ENCODE measurements at places on chromosomes 11 and 22.

- DNase-seq, result no peak
Observed at GRCh38 chr11:67029146-67029545, 6.2 kb downstream of the SYT12 start.

GRCh38 chr22:36465232-36466021 lies 16.0 kb downstream of the TXN2 start:
- no peak for DNase-seq

GRCh38 chr22:43167001-43167589 lies 15.7 kb downstream of the TSPO start:
- no peak for DNase-seq

DNA sequence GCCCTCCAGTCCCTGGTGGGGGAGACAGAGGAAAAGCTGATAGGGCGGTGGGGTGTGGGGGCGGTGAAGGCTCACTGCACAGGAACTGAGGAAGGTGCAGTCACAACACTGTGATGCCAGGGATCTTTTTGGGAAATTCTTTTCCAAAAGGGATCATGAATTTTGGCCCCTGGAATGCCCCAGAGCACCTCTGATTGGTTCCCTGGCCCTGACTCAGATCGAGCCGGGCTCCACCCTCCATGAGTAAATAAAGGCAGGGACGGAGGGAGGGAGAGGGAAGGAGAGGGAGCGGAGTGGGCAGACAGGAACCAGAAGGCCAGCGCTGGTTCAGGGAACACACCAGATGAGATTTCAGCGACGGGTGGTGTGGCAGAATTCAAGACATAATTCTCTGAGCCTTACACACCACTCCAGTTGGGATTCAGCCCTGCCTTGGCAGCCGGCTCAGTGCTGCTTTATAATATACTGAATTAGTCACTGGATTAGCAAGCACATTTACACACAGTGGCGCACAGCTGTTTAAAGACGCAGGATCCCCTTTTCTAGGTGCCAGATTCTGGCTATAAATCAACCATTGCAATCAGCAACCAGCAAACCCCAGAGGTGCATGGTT lies 80.3 kb downstream of the ETS1 start:
- peak; percentile 62 for DNase-seq

- peak; percentile 14 for DNase-seq
Observed at GRCh38 chr22:19478045-19478900, 720 bp downstream of the UFD1 start.

GRCh38 chr22:31272522-31273446 lies 19.5 kb downstream of the PIK3IP1 start:
- peak; percentile 66 for DNase-seq

DNA sequence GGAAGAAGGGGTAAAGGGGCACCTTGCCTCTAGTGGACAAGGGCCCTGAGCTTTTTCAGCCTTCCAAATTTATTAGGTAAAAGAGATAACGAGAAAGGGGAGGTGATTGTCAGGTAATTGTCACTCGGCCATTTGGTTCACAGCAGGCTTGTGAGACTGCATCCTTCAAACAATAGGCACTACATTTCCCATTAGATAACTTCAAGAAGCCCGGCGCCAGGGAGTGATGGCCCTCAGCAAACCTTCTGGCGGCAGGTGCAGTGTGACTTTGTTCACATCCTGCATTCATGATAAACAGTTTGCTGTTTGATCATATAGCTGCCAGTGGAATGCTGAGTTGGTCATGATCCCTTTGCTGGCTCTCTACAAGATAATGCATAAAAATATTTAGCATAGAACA lies 185.1 kb downstream of the CWF19L2 start:
- no peak for DNase-seq

DNA sequence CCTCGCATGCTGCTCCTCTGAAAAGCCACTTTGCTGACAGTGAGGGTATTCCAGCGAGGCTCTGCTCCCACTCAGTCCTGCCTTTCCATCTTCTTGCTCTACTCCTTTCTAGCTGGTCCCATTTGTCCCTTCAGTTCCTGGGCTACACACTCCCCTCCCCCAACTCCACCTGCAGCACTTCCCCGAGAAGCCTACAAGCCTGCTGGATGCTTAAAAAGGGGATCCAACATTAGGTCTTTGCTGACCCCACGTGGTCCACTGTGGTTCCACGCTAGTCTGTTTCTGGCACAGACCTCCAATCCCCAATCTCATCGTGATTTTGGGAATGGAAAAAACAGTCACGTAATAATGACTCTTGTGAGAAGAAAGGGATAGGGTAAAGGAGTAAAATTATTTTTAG lies 121.6 kb upstream of the SNX19 start:
- DNase-seq, result no peak

- DNase-seq, result peak; percentile 14
Observed at GRCh38 chr11:109864151-109864661, 229.0 kb upstream of the ZC3H12C start.

DNA sequence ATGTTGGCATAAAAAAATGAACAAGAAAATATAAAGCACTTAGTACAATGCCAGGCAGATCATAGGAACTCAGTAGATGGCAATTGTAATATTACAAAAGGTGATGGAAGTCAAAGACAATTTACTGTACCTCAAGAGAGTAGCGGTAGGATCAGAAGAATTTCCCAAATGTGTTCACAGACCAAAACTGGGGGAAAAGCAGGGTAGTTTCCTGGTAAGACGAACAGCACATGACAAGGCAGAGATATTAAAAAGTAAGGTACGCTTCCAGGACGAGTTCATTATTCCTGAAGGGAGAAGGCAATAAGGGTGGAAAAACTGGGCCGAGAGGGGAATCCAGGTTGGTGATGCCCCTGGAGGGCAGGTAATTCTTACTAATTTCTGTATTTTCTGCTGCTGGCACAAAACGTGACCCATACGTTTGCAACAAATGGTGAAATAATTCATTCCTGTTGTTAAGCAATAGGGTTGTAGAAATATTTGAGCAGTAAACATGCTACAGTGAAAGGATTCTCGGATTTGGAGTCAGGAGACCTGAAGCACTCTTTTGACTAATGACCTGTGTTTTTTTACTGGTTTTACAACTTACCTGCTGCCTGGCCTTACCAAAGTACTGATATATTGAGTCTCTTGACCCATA lies 786 bp upstream of the ANKRD42 start:
- no peak for DNase-seq

DNA sequence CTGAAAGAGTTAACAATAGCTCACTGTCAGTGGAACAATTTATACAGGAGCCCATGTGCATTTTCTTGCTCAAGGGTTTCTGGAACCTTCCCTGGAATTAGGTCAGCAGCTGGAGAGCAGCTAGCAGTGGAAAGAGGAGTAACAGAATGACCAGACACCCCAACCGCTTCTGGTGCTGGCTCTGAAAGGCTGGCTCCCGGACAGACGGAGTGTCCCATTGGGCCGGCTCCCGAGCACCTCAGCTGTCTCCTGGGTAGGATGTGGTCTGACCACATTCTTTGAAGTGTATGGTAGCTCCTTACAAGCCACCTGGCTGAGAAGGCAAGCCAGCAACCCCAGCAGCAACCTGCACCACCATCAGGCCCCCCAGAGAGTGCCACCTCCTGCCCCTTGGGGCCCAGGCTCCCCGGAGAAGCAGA lies 44.7 kb downstream of the ABTB2 start:
- DNase-seq, result no peak

DNA sequence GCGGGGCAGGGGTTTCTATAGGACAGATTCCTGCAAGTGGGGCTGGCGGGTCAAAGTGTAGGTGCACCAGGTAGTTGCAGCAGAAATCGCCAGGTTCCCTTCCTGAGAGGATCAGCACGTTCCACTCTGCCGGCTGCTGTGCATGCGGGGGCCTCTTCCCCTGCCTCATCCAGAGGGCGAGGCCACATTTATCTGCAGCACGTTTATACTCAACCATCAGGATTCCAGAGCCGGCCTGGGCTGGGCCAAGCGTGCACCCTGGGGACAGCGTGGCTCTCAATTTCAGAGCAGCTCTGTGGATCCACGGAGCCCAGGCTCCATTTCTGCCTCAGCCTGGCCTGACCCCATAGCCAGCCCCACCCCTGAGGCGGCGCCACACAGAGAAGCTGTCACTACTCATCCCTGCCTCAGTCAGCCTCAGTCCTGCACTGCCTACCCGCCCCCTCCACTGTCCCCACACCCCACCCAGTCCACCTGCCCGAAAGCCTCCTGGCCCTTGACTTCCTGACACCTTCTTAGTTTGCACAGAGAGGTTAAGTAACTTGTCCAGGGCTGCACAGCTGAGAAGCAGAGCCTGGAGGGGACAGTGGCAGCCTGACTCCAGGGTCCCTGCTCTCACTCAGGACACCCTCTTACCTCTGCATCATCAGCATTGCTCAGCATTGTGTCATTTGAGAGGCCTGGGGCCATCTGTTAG lies 45.9 kb upstream of the RTL6 start:
- DNase-seq, result no peak

- DNase-seq, result no peak
Observed at GRCh38 chr22:36902143-36902926, 11.1 kb upstream of the CSF2RB start.

DNA sequence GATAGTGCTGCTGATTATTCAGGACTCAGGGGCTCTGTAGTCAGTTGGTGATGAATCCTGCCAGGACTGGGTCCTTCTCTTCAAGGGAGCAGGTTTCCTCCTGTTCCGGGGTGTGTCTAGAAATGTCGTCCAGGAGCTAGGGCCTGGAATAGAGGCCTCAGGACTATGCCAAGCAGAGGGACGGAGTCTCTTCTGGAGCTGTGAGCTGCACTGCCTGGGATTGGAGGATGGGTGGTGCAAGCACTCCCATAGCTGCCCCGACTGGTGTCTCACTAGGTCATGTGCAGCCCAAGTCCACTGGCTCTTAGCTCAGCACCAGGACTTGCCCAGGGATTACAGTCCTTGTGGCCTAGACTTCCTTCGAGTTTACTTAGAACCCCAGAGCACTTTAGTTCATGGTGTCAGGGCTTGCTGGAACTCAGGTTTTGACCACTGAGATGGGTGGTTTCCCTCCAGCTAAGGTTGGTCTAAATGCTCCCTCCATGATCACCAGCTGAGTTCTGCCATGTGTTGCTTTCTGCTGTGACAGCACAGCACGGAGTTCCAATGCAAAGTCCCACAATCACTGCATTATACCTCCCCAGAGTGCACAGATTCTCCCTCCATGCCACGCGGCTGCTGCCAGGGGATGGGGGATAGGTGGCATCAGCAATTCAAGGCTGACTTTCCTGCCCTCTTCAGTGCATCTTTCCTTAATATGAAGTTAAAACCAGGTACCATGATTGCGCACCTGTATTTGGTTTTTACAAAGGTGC lies 42.6 kb upstream of the SHANK2 start:
- DNase-seq, result no peak

GRCh38 chr11:111737444-111738210 lies 28.6 kb downstream of the PPP2R1B start:
- no peak for DNase-seq

DNA sequence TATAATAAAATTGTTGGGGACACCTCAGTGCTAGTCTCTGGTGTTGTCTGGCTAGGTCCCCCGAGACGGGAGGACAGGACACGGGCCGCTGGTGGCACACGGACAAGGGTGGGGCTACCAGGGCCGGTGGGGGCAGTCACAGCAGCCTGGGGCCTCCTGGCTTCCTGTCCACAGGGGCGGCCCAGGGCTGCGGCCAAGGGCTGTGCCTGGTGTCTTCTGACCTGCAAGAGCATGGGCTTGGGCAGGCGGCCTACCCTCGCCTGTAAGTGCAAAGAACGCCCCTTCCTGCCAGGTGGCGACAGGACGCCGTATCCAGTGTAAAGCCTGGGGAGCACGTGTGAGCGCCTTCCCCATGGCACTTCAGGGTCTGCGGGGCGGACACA lies 3.6 kb downstream of the LRFN4 start:
- DNase-seq, result no peak

- DNase-seq, result no peak
Observed at GRCh38 chr11:42890773-42891172, 421.0 kb upstream of the API5 start.

DNA sequence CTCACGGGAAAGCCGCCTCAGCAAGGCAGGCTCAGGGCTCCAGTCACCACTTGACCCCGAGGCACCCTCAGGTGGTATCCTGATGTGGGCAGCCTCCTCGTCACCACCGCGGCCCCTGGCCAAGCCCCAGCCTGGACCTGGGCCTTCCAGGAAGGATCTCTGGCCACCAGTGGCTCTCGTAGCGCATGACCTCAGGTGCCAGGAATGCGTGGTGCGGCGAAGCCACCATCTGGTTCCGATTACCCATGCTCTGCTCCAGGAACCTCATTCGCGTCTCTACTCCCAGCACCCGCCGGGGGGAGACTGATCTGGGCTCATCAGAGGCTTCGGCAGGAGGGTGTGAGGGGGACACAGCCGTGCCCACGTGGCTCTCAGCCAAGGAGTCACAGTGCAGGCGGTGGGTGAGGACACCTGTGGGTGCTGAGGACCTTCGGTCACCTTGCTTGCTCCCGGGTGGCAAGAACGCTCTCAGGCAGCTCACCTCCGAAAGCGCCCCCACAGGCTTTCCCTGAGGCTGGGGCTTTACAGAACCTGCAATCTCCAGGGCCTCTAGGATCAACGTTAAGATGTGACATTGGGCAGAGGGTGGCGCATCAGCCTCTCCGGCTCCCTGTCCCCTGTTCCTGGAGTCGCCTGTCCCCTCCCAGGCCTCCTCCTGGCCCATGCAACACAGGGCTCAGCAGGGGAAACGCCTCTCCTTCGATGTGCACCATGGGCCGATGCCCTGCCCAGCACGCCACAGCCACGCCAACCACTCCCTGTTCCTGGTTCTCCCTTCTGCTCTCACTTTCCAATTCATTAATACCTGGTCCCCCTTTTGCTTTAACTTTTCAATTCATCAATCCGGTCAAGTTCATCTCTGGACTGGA lies 39.0 kb downstream of the TBX1 start:
- no peak for DNase-seq

DNA sequence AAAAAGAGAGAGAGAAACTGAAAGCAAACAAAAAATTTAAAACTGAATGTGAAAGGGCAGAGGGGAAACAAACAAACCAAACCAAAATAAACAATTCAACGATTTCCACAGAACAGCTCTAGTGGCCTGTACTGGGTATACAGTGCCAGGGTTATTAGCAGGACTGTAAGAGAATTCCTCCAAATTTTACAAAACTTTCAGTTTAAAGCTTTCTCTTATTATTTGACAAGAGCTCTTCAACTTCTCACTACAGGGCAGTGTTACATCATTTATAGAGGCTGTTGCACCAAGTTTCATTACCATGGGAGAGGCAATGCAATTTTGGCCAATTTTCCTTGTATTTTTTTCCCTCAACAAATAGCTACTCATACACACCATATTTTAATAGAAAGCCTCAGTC lies 44.3 kb upstream of the CLPB start:
- no peak for DNase-seq

DNA sequence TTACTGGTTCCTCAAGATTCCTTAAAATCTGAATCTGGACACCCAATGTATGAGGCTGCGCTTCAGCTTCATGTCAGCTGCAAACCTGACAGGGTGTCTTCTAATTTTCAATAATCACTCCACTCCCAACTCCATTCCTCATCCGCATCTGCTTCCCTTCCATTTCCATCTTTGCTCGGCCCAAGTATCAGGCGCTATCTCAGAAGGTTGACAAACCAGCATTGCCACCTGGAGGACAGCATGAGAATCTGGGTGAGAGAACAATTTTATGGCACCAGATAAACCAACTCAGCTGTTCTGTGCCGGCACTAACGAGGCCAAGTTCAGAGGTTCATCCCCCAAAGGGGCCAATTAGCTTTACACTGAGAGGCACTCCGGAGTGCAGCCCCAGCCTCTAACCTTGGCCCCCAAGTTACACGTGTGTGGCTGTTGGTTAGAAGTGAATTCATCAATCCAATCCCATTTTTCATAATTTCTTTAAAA lies 79.1 kb upstream of the LMO2 start:
- DNase-seq, result peak; percentile 17
